IPS DF 6.9 (cell line): ENCODE measurements at places on chromosomes 2 and 18.

DNA sequence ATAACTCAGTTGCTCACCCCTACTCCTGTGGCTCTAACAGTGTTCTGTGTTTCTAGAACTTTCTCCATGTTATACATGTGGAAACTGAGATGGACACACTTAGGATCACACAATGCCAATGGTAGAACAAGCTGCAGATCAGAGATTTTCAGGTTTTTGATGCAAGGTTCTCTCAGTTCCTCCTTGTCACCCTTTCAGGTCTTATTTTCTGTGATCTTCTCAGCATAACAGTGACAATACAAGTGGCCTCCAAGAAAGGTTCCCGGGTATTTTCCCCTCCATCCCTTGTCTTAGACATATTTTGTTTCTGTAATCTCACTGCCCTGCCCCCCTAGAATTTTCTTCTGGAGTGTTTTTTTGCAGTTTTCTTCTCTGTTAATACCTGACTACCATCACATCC lies 6.2 kb upstream of the MGAT5 start:
- DNase-seq, result no peak

DNA sequence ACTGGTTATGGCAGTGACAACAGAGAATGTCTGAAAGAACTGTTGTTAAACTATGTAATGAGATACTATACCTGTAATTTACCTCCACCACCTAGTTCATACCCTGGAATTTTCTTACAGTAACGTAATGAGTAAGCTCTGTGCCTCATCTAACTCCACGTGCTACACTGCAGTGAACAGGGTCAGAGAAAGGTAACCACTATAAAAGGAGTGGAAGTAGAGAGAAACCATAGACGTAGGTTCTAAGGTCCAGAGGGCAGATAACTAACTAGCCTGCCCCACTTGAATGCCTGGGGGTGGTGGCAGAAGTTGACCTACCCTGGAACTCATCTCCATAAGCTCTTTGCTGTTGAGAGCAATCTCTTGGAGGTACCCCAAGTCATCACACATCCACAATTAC lies 32.0 kb upstream of the B4GALT6 start:
- no peak for DNase-seq

- DNase-seq, result no peak
Measured at GRCh38 chr2:105057005-105057404, 19.1 kb downstream of the MRPS9 start.

DNA sequence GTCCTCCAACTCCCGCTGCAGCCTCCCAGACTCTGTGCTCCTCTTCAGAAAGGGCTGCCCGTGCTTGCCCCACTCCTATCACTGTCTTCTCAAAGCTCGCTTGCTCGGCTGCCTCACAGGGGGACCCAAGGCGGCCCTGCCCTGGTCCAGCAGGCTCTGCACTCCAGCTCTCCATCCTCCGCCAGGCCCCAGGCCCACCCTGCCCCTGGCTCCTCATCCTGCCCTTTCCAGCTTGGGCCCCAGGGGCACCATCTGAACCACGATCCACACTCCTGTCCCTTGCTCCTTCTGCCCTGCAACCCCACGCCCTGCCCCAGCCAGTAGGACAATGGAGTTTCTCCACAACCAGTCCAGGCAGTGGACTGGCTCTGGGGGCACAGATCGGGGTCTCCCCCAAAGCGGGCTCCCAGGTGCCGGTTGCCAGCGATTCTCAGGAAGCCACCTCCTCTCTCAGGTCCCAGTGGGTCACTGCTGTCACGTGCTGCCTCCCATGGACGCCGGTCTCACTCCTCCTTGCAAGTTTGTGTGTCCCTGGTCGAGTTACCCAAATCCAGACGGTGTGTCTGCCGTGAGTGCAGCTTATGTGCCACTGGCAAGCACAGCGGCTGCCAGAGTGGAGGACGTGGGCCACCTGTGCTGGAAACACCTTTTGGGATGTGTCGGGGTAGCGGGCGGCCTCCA lies 238.5 kb downstream of the HDAC4 start:
- no peak for DNase-seq

DNA sequence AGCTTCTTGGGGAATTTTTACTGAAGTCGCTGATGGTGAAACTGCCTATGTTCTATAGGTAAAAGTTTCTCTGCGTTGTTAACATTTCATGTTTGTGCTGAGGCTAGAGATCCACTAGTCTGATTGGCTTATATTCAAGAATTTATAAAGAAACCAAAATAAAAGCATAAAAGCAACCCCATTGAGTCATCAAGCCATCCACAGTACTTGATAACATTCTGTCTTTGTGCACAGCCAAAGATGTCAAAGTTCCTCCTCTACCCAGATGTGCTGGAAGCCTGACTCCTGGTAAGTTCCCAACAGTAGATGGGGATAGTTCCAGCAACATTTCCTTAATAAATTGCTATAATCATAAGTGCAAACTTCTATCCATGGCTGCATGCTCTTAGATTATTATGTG lies 107.8 kb downstream of the TANC1 start:
- DNase-seq, result no peak

DNA sequence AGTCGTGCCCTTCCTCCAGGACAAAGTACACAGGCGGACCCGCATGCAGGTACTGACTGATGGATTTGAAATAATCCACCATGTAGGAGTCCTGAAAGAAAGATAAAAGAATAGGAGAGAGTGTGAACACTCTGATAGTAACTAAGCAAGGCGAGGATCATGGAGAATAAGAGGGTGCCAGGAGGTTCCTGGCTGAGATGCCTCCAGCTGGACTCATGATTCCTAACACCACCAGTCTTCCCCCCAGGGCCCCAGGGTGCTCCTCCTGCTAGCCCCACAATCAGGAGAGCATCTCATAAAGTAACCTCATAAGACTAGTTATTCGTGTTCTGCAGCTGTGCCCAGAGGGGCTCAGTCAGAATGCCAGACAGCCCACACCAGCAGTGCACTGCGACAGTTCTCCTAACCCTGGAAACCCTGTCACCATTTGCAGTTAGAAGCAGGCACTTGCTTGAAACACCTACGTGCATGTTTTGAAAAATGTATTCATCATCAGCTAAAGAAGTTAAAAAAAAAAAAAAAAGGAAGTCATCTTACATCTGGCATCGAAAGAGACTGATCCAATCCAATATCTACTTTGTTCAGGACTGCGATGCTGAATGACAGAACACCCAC lies 36.7 kb downstream of the RMC1 start:
- no peak for DNase-seq

GRCh38 chr2:118865106-118865505 lies 17.7 kb upstream of the EN1 start:
- DNase-seq, result no peak

DNA sequence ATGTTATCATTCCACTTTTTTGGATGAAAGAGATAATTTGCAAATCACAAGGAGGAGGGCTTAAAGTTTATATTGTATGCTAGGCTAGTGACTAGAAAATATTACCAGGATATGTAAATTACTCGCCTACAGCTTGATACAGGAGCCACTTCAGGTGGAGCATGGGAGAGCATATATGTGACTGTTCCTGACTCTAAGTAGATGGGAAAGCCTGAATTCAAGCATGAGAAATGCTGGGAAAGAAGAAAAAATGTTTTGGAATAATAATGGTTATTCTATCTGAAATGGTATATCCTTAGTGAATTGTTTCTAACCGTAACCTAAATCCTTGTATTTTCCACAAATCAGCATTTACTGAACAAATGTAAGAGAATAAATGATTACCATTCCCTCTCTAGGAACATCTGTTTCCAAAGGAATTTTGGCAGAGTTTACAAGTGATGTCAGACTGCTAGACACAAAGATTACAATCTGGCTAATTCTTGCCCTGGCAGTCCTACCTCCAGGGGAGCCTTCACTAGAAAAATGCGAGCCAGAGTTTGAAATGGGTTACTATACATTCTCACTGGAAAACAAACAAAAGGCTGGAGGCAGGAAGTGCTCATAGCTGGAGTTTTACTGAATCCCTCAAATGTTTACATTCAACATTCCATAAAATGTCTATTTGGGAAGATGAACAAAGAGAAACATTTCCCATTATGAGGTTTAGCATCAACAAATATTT lies 129.4 kb upstream of the MAPRE2 start:
- no peak for DNase-seq

GRCh38 chr2:85889627-85890281 lies 964 bp upstream of the ST3GAL5 start:
- DNase-seq, result no peak

- DNase-seq, result no peak
Measured at GRCh38 chr18:56248610-56249235, 389.7 kb downstream of the TXNL1 start.

DNA sequence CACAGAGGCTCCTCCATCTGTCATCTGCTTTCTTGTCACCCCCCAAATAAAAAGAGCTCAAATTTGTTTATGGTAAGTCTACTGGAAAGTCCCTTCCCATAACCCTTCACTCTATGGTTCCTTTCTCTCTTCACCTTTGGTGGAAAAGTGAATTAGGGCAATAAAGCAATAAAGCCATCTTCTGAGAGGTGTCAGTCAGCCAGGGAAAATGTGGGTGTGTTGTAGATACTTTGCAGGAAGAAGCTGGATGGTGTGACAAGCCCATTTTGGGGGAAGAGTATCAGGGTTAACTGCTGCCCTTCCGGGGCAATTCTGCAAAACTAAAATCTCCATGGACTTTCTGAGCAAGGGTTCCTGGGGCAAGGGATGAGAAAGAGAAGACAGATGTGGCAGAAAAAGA lies 197.9 kb downstream of the SH3BP4 start:
- no peak for DNase-seq

- DNase-seq, result no peak
Measured at GRCh38 chr2:124877141-124877577, 852.1 kb downstream of the CNTNAP5 start.

DNA sequence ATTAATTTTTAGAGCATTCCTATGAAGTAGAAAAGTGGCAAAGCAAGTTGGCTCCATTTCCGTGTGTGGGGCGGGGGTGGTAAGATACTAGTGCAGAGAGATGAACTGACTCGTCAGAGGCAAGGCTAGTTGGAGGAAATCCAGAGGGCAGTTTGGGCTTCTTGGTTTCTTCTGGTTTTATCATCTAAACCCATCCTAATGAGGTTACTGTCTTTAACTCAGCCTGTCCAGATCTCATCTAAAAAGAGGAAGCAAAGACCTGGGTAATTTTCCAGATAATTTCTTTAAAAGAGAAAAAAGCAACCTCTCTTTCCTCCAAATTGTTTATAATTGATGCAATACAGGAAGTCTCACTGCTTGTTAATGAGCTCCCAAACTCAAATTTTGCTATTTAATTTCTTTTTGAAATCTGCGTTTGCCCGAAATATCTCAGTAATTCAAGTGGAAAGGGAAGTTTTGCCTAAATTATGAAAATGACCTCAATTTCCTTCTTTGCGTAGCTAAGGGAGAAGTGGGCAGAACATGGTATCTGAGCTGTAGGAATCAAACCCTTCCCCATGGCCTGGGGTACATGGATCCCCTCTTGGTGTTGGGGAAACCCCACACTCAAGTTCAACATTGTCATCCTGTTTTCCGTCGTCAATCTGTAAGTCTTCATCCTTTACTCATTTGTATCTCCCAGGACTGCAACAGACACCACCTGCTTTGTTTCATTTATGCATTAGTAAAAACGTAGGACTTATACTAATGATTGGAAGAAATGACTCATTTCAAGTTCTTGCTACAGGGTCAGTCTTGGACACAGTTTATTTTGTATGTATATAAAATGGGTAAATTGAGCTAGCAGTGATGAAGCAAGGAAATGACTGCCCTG lies 89.1 kb upstream of the KLF7 start:
- DNase-seq, result no peak

- no peak for DNase-seq
Measured at GRCh38 chr2:135962366-135963123, 22.9 kb downstream of the DARS1 start.
